Adipose tissue (tissue), 3 donors: ENCODE measurements at places on chromosomes 1 and 21. TPM values are rescaled to one million over a fixed set of nuclear protein-coding genes. Genes with fewer than 3 reads are reported as not detected.

The SLAMF1 gene
- 3.6 TPM for polyA plus RNA-seq

The SGIP1 gene
- polyA plus RNA-seq = 2.5 TPM

The BATF3 gene
- 8.8 TPM for polyA plus RNA-seq

The POU3F1 gene
- not detected for polyA plus RNA-seq
